CD4-positive, alpha-beta T cell treated with Interleukin-4 for 4 hours (primary cell): ENCODE measurements at places on chromosomes 7 and 10.
A peak's percentile ranks its signal among the peaks of the same experiment; 100 is the strongest.

GRCh38 chr10:123553810-123554430, 112.2 kb upstream of the GPR26 start:
- DNase-seq: no peak

GRCh38 chr7:44565097-44565794, 8.5 kb downstream of the DDX56 start:
- peak; percentile 49 for DNase-seq

DNA sequence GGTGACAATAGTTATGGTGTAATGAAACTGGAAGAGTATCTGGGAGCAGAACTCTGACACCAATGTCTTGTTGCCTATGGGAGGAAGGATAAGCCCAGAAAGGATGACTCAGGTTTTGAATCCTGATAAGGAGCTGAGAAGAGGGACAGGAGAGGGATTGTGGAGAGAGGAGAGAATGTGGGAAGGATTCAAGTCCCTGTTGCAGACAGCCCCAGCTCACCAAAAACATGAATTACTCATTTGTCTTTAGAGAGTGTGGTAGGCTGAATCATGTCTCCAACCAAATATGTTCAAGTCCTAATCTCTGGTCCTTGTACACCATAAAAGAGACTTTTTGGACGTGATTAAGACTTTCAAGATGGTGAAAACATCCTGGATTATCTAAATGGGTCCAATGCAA, 206.9 kb upstream of the PHYHIPL start:
- DNase-seq: no peak

DNA sequence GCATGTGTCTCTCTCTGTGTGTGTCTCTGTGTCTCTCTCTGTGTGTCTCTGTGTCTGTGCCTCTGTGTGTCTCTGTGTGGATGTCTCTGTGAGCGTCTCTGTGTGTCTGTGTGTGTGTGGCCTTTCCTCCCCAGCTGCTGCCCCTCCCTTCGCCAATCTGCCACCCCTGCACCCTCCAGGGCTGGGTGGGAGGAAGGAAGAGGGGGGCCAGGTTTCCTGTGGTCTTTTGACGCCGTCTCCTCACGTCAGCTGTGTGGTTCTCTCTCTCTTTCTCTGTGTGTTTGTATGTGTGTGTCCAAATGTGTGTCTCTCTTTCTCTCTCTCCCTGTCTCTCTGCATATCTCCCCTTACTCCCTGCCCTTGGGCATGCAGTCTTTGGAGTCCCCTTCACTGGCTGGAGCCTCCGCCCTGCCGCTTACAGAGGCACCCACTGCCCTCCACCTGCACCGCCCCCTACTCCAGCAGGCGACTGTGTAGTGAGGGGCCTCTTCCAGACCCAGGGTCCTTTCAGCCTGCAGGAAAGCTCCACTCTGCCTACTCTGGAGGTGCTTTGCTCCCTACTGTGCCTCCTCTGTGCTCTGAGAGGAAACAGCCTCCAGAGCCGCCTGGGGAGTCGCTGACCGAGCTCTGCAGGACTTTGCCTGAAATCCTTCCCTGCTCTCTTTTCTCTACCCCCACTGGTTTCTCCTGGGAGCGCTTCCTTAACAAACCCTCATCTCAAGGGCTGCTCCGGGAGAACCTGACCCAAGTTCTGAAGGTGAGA, 44.2 kb upstream of the C10orf71 start:
- DNase-seq: peak; percentile 44

GRCh38 chr10:88026031-88026430, 162.6 kb downstream of the PTEN start:
- no peak for DNase-seq

- no peak for DNase-seq
These were observed 63.1 kb downstream of the AUTS2 start for GRCh38 chr7:69661342-69661741.

- DNase-seq: no peak
These were observed 111.0 kb downstream of the KAT6B start for GRCh38 chr10:74937266-74937856.

DNA sequence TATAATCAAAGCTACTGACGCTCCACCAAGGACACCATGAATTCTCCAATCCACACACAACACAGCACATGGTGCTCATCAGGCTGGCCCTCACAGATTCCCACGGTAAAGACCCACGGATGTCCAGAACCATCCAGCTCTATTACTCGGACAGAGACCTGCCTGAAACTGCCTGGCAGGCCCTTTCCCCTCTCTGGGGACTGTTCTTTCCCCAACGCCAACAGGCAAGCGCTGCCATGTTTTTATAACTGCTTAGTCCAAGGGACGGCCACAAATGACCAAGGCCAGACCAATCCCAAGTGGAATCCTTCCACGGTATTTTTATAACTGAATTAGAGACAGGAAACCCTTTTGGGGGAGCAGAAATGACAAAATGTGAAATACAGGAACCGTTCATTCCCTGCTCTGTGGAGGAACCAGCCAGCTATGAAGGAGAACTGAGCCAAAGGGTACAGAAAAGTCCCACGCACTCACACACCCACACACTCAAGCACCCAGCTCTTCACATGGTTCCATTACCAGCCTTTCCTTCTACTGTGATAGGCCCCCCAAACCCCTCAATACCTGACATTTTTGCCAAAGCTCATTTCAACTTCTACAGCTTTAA, 4.1 kb downstream of the PIP4K2A start:
- DNase-seq: no peak

DNA sequence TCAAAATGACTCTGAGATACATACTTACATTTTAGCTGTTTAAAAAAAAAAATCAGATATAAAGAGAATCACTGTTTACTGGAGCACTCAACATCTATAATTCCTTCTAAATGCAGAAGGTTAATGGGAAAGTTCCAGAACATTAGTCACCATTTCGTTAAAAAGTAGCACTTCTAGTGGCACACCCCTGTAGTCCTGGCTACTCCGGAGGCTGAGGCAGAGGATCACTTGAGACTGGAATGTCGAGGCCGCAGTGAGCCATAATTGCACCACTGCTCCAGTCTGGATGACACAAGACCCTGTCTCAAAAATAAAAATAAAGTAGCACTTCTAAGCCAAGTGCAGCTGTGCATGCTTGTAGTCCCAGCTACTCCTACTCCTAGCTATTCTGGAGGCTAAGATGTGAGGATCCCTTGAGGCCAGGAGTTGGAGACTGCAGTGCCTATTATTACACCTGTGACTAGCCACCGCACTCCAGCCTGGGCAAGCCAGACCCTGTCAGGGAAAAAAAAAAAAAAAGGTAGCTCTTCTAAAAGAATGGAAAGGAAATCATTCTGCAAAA, 2.2 kb downstream of the FGFBP3 start:
- DNase-seq: no peak

- DNase-seq: peak; percentile 81
These were observed 24.2 kb downstream of the TACR2 start for GRCh38 chr10:69392481-69393000.

- no peak for DNase-seq
These were observed 147.2 kb upstream of the KLF14 start for GRCh38 chr7:130881091-130881798.

DNA sequence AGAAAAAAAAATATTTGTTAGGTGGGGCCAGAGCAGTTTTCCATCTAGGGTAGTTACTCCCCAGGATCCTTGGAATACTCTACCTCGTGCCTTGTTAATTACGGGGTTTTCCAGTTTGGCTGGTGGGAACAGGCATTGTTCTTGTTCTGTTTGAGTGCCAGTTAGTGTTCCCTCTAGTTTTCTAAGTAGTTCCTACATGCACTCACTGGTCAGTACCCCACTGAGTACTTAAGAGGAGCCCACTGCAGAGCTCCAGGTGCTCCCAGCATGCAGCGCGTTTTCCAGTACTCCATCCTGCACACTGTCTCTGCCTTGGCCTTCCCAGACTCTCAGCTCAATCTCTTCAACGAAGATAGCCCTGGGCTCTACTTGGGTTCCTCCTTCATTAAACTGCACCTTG, 58.0 kb downstream of the AHCYL2 start:
- no peak for DNase-seq

DNA sequence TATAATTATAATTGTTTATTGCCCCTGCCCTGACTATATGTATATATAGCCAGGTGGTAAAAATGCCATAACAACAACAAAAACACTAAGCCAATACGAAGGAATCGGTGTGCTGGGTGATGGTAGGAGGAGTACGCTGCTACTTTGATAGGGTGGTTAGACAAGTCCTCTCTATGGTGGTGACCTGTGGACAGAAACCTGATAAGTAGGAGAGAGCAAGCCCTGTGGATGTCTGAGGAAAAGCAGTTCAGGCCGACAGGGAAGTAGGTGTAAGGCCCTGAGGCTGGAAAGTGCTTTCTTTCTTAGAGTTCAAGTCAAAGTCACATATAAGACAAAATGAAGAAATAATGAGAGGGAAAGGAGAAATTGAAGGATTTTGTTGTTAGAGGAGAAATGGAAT, 823.8 kb upstream of the CELF2 start:
- no peak for DNase-seq

DNA sequence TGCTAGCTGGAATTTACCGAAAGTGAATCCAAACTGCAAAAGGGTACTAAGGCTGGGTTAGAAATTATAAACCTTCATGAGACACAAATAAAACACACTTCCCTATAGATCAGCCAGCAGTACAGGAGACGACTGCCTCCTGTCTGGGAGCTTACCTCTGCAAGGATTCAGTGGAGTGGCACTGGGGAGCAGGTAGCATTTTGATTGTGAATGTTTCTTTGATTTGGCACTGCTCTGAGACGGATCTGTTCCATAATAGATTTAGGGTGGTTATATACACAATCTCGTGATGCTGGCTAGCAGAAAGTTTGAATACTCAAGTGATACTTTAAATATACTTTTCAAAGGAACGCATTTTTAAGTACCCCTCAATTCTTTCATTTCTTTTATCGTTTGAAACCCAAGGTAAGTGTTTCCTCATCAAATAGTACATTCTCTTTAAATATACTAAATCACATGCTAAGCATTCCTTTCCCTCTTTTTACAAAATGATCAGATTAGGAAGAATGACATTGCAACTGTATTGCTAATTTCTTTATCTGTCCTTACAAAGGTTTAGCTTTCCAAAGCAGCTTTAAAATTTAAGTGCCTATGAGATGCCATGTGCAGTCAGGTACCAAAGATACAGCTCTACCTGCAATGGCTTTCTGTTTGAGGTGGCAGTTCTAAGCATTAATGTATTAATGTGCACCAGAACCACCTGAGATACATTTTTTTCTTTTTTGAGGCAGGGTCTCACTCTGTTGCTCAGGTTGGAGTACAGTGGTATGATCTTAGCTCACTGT, 20.6 kb upstream of the CHCHD3 start:
- no peak for DNase-seq

DNA sequence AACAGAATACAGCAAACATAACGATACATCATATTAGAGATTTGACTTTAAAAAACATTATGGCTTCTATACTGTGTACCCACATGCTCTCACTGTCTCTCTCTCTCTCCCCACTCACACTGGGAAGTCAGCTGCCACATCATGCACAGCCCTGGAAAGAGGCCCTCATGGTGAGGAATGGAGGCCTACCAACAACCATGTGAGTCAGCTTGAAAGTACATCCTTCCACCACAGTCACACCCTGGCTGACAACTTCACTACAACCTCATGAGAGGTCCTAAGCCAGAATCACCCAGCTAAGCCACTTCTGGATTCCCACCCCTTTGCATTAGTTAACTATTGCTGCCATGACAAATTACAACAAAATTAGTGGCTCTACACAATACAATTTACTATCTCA, 23.3 kb upstream of the GPR22 start:
- DNase-seq: no peak

DNA sequence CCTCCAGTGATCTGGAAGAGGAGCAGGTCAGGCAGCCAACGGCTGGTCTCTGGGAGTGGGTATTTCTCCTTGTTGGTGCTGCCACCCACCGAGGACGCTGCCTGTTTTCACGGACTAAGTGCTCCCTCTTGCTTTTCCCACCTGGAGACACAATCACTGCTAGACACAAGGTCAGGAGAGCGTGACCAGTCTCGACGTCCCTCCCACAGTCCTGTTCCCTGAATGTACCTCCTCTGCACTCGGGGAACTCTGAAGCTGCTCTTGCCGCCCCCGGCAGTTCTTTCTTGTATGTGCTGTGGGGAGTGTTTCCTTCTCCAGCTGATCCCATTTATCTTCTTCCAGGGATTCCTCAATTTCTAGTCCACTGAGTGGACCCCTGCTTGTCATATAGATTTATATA, 89.4 kb downstream of the CYTH3 start:
- no peak for DNase-seq

DNA sequence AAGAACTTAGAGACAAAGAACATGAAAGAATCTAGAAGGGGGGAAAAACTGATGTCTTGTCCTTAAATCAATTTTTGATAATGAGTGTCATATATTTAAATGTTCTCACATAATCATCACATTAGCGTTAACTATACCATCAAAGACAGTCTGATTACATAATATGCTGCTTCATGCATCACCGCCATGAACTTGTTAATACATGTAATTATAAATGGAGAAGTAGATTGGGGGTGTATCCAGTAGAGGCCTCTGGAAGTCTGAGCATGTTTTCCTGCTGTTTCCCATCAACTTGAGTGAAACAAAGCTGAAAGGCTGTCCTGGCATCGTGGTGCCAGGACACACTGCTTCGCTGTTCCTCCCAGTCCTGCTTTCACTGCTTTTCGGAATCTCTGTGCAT, 48.2 kb downstream of the PRLHR start:
- DNase-seq: no peak

DNA sequence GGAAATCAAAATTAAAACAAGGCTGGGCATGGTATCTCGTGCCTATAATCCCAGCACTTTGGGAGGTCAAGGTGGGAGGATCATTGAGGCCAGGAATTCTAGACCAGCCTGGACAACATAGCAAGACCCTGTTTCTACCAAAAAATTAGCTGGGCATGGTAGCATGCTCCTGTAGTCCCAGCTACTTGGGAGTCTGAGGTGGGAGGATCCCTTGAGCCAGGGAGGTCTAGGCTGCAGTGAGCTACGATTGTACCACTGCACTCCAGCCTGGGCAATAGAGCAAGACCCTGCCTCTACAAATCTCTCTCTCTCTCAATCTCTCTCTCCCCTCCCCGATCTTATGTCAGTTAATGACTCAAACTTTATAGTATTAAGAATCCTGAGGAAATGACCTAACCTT, 3.8 kb downstream of the KPNA7 start:
- no peak for DNase-seq

- DNase-seq: no peak
These were observed 141.3 kb downstream of the GRK5 start for GRCh38 chr10:119348516-119349240.

DNA sequence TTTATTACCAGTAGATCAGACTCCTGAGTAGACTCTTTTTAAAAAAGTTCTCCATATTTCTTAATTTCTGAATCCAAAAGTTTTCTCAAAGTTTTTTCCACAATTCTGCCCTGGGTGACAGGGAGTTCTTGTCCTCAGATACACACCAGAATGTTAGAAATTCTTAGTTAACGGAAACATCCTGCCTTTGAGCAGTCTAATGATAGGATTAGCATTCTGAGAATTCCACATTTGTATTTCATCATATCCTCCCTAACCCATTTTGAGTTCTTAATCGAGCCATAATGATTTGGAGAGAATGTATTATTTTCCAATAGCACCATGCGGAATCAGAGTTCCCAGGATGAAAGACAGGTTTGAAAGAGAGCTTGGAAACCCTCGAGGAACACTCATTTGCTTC, 28.9 kb upstream of the MRPS33 start:
- no peak for DNase-seq
